Amniotic stem cell (primary cell): ENCODE measurements at places on chromosomes 3 and 15.

DNA sequence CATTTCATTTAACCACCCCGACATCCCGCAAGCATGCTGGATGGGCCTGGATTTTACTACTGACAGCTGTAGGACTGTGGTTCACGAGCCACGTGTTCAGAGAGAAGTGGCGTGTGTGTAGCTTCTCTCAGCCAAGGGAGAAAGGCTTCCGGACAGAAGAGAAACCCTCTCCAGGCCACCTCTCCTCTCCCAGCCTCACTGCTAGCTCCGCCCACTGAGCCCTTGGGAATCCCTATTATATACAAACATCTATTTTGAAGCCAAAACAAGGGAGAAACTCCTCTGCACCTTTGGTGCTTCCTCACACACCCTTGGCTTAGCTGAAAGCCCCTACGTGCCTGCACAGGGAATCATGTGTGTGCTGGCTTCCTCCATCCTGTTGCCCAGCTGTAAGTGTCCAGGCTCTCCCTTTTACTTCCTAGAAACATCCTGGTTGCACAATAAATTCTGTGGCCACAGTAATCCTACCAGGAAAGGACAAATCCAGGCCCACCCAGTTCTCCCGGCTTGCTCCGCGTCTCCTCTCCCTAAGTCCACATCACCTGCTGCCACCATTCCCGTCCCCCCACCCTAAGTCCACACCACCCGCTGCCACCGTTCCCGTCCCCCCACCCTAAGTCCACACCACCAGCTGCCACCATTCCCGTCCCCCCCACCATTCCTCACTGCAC, 30.5 kb downstream of the PCSK6 start:
- DNase-seq = no peak

- DNase-seq = peak; percentile 9
These were observed 29.2 kb downstream of the NEO1 start for GRCh38 chr15:73081321-73081958.

- peak; percentile 36 for DNase-seq
These were observed 44.0 kb downstream of the EIF4E3 start for GRCh38 chr3:71681224-71681668.

GRCh38 chr3:36695769-36696137, 68.6 kb downstream of the DCLK3 start:
- DNase-seq = no peak

DNA sequence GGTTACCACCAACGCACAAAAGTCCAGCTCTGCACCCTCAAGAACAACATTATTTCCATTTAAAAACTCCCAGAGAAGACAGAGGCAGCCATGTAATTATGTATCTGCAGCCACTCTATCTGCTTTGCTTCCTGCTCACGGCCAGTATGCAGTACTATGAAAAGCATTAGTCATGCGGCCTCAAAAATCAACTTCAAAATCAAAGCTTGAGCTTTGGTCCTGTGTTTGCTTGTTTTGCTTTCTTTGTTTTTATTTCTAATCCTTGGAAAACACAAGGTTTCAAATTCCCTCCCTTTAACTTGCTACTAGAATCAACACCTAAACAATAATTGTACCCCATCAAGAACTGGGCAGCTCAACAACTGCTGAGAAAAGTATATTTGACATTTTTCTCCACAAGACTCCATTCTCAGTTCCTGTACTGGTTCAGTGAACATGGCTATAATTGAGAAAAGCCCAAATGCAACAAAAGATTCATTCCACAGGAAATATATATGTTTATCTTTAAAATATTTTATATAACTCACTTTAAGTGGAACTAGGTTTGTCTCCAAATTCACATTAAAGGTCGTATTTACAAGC, 37.6 kb downstream of the GBE1 start:
- peak; percentile 21 for DNase-seq

- DNase-seq = no peak
These were observed 460.6 kb upstream of the NR2F2 start for GRCh38 chr15:95869920-95870319.

DNA sequence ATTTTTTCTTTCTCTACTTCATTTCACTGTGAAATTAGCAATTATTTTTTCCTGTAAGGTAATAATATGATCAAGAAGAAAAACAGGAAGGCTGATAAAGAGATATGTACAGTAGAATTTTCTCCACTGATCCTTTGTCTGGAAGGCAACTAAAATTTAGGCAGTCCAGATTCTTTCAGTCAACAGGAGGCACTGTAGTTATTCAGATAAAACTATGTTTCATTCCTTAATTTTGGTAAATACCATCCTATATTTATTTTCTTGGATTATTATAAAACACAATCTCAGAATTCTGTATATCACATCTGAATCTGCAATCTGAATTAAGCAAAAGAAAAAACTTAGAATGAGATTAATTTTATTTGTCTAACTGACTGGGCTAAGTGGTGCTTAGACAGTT, 343.2 kb downstream of the LSAMP start:
- no peak for DNase-seq

- DNase-seq = no peak
These were observed 16.0 kb upstream of the PLA2G4D start for GRCh38 chr15:42110367-42110766.

- DNase-seq = no peak
These were observed 84.1 kb upstream of the PRR23E start for GRCh38 chr3:127108796-127109195.
